ENCODE measurements at places on chromosomes 3 and 15. TPM values are rescaled to one million over a fixed set of nuclear protein-coding genes. Genes with fewer than 3 reads are reported as not detected.
A peak's percentile ranks its signal among the peaks of the same experiment; 100 is the strongest.

GNB4 gene
- 91.1 TPM for total RNA-seq

CTXN2 gene
- not detected for total RNA-seq

TAGLN3 gene
- total RNA-seq, result 0.39 TPM

ALDH1A2 gene
- 0.78 TPM for total RNA-seq

- DNase-seq, result no peak
These were observed 443.2 kb upstream of the TBL1XR1 start for GRCh38 chr3:177640319-177640965.

DNA sequence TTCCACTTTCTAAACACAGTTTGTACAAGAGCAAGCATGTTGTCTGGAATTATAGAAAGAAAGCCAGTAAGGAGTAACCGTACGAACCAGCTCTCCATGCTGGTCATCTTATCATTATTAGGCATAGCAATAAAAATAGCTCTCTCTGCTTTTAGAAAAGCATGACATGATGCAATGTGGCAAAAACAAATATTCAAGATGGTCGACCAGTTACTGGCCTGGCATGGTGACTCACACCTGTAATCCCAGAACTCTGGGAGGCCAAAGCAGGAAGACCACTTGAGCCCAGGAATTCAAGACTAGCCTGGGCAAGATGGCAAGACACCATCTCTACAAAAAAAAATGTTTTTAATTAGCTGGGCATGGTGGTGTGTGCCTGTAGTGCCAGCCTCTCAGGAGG is 2.6 kb upstream of the MAP4 start:
- DNase-seq, result peak; percentile 58

- DNase-seq, result no peak
These were observed 835 bp upstream of the TTLL3 start for GRCh38 chr3:9809239-9809614.

DNA sequence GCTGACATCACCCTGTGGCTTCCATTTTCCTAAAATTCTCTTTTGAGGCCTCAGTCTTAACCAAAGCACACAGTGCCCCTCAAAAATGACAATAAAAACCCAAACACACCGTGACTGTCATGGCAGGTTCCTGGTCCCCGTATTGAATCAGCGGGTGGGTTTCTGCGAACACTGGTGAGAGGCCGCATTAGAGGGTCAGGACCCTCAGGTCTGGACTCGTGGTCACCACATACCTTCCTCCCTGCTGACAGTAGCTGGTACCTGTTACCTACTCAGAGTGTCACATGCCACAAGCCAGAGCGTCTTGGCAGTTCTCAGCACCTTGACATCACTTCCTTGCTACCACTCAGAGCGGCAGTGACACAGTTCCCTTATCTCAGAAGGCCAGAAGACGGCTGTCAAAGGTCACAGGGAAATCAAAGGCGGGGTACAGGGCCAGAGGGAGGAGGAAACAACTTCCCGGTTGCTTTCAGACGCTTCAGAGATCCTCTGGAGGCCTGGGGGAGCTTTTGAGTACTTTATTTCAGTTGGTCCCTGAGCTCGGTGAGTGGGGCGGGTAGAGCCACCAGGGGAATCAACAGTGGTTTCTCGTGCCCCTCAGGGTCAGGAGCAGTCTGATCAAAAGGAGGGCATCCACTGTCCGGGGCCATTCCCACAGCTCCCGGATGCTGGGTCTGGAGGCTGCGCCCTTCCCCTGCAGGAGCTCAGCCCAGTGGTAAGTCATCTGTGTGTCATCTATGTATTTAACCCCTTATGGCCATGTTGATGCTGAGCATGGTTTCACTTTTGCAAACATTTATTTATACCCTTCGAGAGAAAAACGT is at the start of the genes CCR5AS and CCRL2:
TSS of gene CCR5AS (minus strand) at position 279 of the 824 bp plus-strand sequence.
TSS of gene CCRL2 (plus strand) at position 472 of the 824 bp plus-strand sequence. CDS start 821 bp downstream, outside the sequence.
- DNase-seq, result peak; percentile 84

GRCh38 chr15:38479266-38479665 is 25.3 kb downstream of the FAM98B start:
- no peak for DNase-seq

GRCh38 chr3:64351713-64352638 is 126.7 kb upstream of the PRICKLE2 start:
- DNase-seq, result peak; percentile 65

- no peak for DNase-seq
These were observed 36.7 kb downstream of the RGMA start for GRCh38 chr15:93052090-93052879.

DNA sequence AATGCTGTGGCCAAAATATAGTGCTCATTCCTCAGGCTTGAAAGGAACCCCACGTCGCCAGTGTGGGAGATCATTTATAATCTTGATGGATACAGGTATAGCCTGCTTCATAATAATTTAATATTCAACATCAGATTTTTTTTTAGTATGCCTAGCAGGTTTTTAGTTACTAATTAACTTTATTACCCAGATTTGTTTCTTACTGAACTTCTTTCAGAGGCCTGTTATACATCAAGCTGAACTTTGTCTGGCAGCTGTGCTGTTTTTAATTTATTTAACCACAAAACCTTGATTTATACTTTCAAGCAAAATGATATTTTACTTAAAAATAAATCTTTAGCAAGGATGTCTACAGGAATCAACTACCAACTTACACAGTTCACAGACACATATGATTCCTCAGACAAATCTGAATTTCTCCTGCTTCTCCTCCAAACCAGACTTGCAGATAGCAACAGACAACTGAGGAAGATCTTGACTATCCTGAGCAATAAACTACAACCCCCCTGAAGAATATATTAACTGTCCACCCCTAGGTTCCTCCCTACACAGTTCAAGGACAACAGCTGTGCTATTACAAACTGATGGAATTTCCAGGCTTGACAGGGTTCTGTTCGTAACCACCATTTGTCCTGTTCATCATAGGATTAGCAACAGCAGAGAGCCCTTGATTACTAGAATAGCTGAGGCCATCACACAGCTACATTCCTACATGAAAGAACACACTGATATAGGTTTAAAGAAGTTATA is 610 bp downstream of the MAP4 start:
- no peak for DNase-seq

DNA sequence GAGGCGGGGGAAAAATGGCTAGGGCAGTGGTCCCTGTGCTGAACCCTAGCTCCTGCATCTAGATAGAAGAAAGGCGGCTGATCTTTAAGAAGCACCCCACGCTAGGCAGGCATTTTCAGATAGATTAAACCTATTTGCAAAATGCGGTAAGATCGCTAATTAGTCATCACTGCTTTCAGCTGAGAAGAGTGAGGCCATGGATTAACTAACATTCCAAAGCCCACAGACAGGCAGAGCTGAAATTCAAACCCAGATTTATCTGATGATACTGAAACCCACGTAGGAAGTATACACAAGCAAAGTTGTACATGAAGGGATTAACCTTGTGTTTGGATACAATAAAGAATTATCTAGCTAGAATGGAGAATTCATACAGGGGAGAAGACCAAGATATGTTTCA is 4.8 kb downstream of the ADPGK start:
- no peak for DNase-seq

- no peak for DNase-seq
These were observed 1.6 kb upstream of the ATOSA start for GRCh38 chr15:52680761-52681160.

DNA sequence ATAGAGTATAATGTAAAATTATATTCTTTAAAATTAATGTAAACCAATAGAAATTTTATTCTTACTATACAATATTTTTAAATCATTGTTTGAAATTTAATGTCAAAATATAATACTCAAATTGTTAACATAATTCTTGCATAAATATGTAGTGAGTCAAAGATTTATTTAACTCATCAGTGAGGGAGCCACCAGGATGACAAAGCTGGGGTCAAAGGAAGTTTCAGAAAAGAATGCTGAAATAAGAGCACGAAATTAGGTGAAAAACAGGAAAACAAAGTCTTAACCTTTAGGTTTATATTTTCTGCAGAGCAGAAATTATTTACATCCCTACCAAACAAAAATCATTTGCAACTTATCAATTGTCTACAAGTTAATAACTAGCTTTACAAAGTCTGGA is 74.1 kb downstream of the DIPK2A start:
- DNase-seq, result no peak

DNA sequence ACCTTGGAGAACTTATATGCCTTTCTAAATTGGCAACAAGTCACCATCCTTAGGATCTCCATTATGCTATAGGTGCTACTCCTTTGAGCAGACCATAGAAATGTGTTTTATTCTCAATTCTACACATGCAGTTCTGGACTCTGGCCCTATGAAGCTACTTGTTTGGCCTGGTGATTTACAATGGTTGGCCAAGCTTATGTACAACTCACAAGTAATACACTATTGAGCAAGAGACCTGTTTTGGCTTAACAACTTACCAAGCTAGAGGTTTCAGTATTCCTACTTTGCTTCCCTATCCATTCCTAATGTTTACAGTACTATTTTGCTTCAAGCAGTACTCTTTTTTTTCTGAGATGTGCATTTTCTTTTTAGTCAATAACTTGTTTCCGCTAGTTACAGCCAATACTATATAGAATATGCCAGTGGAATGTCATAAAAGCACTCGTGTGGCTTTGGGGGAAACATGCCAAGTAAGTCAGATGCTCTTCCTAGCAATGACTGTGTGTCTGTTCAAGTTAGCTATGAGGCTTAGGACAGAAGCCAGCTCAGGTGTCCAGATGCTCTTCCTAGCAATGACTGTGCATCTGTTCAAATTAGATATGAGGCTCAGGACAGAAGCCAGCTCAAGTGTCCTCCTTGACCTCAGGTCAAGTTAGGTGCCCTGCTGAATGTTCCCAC is 174.9 kb upstream of the SEMA6D start:
- no peak for DNase-seq

GRCh38 chr15:77085297-77085696 is 14.4 kb upstream of the TSPAN3 start:
- peak; percentile 72 for DNase-seq

- peak; percentile 30 for DNase-seq
These were observed 81.9 kb upstream of the ADAMTSL3 start for GRCh38 chr15:83571820-83572707.

DNA sequence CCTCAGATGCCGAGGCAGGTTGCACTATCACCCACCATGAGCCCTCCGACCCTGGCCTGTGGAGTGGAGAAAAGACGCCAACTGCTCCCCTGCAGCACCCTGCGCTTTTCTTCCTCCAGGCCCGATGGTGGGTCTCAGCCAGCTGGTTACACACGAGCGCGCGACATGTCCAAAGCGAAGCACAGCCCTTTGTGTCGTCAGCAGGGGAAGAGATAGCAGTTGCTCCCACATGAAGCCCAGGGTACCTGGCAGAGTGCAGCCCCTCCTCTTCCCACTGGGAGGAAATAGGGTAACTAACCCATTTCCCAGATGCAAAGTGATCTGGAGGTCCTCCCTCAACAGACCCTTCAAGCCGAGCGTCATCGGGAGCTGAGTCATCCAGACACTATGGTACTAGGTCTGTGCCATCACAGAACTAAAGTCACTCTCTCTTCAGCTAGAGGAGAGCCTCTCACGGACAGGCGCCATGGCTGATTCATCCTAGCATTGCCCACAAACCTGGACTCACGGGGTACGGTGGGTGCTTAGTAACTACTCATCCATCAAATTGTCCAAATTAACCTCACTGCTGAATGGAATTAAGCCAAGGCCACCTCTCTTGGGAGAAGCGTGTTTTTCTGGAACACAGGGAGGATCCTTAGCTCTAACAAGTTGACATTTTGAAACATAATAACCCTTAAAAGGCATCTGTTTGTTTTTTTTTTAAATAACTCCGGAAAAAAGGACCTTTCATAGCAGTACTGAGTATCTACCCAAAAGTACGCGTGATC is 45.2 kb upstream of the BDH1 start:
- peak; percentile 72 for DNase-seq

- peak; percentile 70 for DNase-seq
These were observed 79.3 kb downstream of the SLC7A14 start for GRCh38 chr3:170506556-170506955.

DNA sequence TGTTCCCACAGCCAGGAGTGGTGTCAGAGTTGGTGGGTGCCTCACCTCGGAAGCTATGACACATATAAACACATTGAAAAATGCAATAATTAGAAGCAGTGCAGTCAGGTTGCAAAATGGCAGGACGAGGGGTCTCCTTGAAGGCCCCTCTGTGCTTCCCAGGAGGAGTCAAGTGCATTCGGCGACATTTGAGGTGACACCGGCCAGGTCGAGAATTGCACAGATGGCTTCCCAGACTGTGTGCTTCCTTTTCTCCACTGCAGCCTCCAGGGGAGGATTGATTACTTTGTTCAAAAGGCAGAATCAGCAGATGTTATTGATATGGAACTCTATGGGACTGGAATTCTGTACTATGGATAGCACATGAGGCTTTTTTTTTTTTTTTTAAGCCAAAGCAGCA is 163.2 kb downstream of the MINAR1 start:
- no peak for DNase-seq

DNA sequence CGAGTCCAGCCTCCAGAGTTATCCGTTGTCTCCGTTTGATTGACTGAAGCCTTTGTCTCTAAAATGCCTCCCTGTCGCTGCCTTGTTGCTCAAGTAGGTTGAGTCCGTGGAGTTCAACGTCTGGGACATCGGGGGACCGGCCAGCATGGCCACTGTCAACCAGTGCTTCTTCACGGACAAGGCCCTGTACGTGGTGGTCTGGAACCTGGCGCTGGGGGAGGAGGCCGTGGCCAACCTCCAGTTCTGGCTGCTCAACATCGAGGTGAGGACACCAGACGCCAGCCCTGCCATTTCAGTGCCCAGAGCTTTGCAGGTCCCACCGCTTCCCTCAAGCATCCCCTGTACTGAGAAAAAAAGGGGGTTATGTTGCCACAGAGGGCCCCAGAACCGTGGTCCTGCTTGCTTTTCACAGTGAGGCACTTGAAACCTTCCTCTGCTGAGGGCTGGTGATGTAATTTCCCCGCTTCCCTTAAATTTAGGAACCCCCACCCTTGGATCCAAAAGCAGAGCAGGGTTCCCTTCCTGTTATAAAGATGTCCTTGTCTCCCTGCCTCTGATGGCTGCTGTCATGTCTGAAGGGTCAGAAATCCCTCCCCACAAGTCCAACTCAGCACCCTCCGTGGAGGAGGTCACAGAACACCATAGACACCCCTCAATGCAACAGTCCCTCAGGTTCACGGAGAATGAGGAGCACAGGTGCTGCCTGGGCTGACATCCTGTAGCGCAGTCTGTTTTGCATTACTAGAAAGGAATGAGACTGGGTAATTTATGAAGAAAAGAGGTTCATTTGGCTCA is 105.7 kb downstream of the LRRK1 start:
- DNase-seq, result no peak

DNA sequence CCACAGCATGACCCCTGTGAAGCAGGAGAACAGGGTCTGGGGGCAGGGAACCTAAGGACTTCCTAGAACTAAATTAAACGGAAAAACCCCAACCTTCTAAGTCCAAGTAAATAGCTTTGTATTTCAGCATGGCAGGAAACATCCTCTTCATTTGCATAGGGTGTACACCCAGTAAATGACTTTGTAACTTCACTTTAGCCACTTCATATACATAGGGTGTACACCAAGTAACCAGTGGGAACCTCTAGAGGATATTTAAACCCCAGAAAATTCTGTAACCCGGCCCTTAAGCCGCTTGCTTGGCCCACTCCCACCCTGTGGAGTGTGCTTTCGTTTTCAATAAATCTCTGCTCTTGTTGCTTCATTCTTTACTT is 41.8 kb downstream of the FSD2 start:
- no peak for DNase-seq

DNA sequence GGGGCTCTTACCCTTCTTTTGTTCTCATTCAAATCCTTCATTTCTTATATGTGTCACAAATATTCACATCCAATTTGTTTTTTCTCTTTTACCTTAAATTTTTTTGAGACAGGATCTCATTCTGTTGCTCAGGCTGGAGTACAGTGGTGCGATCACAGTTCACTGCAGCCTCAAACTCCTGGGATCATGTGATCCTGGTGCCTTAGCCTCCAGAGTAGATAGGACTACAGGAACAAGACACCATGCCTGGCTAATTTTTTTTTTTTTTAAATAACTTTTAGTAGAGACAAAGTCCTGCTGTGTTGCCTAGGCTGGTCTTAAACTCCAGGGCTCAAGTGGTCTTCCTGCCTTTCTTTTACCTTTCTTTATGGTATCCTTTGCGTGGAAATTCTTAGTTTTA is 66.5 kb downstream of the POLR2M start:
- DNase-seq, result no peak

Data from RPMI7951 (cell line).